ENCODE measurements at places on chromosomes 11 and 22.

- no peak for DNase-seq
These were observed 28.7 kb upstream of the PICK1 start for GRCh38 chr22:38028344-38029130.

GRCh38 chr11:92931746-92932422 is 37.6 kb upstream of the MTNR1B start:
- DNase-seq, result no peak

GRCh38 chr11:773830-774229 is 3.5 kb downstream of the GATD1 start:
- no peak for DNase-seq

- DNase-seq, result no peak
These were observed 218.7 kb upstream of the MTNR1B start for GRCh38 chr11:92750794-92751193.

DNA sequence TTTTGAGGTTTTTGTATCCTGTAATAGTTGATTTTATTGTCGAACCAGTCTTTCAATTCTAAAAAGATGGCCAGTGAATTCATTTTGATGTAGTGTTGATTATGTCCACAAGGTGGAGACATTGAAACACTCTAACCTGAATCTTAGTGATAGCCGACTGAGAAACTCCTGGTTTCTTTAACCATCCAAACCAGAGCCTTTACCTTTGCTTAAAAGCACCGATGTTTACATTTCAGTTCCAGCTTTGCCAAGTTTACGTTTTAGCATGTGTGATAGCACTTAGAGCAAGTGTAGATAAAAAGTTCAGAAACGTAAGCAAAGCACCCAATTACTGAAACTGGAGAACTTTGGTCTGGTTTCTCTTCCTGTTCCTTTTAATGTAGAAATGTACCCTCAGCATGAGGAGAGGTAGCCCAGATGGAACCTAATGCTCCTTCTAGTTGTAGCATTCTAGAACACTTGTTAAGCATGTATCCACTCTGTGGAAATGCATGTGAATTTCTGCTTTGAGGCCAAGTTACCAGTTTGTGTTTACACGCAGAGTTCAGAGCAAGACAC is 208.6 kb downstream of the DBX1 start:
- DNase-seq, result peak; percentile 20

DNA sequence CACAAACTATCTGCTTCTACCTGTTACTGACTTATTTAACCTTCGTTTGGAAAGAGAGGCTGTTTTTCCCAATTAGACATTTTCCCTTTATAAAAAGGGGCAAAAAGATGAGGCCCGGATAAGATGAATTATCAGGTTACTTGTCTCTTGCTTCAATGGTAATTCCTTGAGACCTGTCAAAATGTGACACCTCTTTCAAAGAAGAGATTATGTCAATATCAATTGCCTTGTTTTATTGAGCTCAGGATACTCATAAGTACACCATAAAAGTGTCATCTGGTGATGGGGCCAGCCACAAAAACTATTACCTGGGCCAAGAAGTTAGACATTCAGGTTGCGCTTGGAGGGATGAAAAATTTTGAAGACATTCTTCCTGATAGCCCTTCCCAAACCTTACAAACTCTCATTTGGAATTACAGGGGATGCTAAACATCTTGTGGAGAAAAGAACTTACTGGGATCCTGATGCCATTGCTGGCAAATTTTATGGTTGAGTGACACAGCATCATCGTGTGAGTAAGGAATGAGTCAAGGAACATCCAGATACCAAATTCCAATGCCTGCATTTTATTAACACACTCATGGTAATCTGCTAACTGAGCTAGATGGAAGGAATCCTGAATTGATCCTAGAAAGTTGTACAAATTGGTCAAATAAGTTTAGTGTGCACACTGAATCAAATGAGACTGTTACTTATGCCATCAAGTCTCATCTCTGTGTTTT is 1071.2 kb downstream of the LRRC4C start:
- no peak for DNase-seq

- DNase-seq, result no peak
These were observed 33.8 kb upstream of the SPON1 start for GRCh38 chr11:13928566-13929251.
